ENCODE measurements at places on chromosomes 16 and 17. TPM values are rescaled to one million over a fixed set of nuclear protein-coding genes. Genes with fewer than 3 reads are reported as not detected.
A peak's percentile ranks its signal among the peaks of the same experiment; 100 is the strongest.

DNA sequence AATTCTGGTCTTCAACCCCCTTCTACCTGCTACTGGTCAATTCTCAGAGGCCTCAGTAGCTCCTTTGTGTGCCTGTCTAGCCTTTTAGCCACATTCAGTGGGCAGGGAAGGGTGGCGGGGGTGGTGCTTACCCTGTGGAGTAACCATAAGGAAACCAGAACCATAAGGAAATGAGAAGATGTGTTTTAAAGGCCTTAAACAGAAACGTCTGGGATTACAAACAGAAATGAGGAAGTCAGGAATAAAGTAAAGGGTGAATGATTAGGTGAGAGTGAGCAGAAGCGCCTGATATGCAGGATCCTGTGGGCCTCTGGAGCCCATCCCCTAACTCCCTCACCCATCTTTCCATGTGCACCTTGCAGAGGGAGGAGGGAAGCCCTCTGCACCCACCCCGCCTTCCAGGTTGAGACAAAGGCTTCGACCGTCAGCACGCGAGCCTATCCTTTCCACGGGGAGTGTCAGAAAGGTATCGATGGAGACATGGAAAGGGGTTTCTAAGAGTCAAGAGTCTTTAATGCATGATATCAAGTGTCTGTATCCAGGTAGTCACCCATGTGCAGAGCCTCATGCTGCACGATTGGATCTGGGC, 20.4 kb downstream of the KIAA0513 start:
- no peaks in the 10 kb centered on the region for H3K27me3 ChIP-seq
- DNase-seq, result peak; percentile 82
- H3K4me3 ChIP-seq, result peak overlapping the region; percentile 8
- H3K27ac ChIP-seq, result peak overlapping the region; percentile 91
- peaks cover 15% of the 10 kb centered on the region for H3K4me1 ChIP-seq

GRCh38 chr17:73551759-73552158, 92.5 kb downstream of the SDK2 start:
- DNase-seq, result no peak
- H3K27me3 ChIP-seq, result peaks cover 4% of the 10 kb centered on the region
- no peak overlapping the region for H3K4me3 ChIP-seq
- no peaks in the 10 kb centered on the region for H3K4me1 ChIP-seq

- H3K4me3 ChIP-seq, result no peak overlapping the region
- H3K36me3 ChIP-seq, result no peaks in the 10 kb centered on the region
- H3K27me3 ChIP-seq, result no peaks in the 10 kb centered on the region
These were observed 5.9 kb downstream of the SLC5A11 start for GRCh38 chr16:24851700-24852099.

DNA sequence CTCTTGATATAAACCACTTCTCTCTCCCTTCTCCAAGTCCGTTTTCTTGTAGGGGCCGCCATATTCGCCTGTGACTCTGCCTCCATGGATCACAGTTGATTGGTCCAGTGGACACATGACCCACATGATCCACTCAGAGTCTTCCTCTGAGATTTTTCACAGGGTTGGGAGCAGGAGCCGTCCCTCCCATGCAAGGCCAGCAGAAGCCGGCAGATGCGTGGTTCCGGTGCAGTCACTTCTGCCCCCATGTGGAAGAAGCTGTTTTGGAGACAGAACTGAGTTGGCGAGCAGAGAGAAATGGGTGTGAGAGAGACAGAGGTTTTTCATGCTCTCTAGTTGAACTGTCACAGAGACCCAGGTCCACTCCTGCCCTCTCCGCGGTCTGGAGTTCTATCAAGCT, 83.3 kb downstream of the C16orf95 start:
- no peak for DNase-seq
- H3K4me3 ChIP-seq, result no peak overlapping the region
- no peak overlapping the region for H3K27ac ChIP-seq

The SEZ6L2 gene
- 9.7 TPM for total RNA-seq

DNA sequence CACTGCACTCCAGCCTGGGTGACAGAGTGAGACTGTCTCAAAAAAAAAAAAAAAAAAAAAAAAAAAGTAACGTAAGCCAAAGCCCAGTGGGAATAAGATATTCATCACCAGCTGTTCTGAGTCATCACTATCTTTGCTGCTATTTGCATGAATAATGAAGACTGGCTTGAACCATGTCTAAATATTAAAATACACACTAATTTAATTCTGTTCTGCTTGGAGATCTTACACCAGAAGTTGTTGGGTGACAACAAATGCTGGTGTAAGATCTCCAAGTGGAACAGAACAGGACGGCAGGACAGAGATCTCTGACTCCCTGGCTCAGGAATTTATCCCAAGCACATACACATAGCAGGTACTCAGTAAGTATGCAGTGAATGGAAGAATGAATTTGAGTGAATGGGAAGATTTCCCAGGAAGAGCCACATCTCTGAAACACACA, 19.6 kb downstream of the DNAH17 start:
- no peak overlapping the region for H3K4me3 ChIP-seq
- H3K27ac ChIP-seq, result no peak overlapping the region
- no peaks in the 10 kb centered on the region for H3K4me1 ChIP-seq
- peaks cover 13% of the 10 kb centered on the region for H3K27me3 ChIP-seq

- H3K27me3 ChIP-seq, result no peaks in the 10 kb centered on the region
- DNase-seq, result no peak
- H3K4me3 ChIP-seq, result no peak overlapping the region
- H3K4me1 ChIP-seq, result peaks cover 10% of the 10 kb centered on the region
- H3K27ac ChIP-seq, result no peak overlapping the region
These were observed 1.4 kb upstream of the PITPNC1 start for GRCh38 chr17:67375716-67376115.

The HOXB5 gene
- 10.8 TPM for total RNA-seq

The CD19 gene
- not detected for total RNA-seq

All from transverse colon (tissue), 4 donors.